ENCODE measurements at places on chromosomes 1 and 21.

- no peak for DNase-seq
These were observed 39.5 kb downstream of the PDC start for GRCh38 chr1:186421446-186421845.

DNA sequence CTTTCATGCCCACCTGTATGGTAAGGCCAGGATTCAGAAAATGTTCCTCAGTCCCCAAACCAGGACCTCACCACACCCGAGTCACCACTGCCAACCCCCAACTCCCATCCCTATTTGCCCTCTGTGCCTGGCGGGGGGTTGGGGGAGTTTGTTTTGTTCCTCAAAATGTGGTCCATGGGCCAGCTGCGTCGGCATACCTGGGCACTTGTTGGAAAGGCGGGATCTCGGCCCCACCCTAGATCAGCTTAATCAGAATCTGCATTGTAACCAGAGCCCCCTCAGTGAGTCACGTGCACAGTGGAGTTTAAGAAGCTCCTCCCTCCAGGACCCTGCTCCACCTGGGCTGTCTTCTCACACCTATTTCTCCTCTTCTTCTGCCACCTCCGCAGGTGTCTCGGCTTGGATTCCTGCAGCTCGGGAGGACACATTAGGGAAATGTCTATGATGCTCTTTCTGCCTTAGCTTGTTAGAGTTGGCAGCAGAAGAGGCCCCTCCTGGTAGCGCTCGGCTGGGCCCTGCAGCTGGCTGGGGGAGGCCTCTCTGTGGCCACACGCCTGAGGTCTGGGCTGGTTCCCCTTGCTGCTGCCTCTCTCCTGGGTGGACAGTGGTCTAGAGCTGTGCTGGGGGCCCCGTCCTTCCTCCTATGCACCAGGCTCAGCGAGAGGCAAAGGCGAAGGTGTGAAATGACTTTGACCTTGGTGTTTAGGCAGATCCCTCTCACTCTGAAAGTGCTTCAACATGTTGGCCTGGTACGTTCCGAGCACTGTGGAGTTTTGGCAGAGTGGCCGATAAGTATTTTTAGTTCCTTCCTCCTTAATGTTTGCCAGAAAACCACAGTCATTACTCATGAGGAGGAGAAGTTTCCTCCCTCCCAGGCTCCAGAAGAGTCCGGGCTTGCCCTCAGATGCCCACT is 41.8 kb upstream of the CAMTA1 start:
- no peak for DNase-seq

DNA sequence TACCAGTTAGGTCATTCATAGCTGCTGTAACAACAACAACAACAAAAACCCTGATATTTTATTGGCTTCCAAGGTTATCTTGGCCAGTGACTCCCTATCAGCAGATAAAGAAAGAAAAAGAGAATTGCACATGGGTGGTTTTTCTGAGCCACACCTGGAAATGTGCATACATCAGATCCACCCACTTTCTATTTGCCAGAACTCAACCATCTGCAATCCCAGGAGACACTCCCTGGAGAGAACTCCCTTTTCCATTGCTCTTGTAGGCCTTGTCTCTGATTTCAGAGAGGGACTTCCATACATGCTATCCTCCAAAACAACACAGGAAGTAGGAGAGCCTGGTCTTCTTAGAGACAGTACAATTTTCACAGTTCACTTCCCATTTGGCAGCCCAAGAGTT is 74.9 kb upstream of the ZC3H11B start:
- DNase-seq = no peak

GRCh38 chr1:32150847-32151246 is 28.6 kb upstream of the TXLNA start:
- no peak for DNase-seq

GRCh38 chr1:17440074-17440826 is 773 bp upstream of the RCC2 start:
- peak; percentile 41 for DNase-seq

DNA sequence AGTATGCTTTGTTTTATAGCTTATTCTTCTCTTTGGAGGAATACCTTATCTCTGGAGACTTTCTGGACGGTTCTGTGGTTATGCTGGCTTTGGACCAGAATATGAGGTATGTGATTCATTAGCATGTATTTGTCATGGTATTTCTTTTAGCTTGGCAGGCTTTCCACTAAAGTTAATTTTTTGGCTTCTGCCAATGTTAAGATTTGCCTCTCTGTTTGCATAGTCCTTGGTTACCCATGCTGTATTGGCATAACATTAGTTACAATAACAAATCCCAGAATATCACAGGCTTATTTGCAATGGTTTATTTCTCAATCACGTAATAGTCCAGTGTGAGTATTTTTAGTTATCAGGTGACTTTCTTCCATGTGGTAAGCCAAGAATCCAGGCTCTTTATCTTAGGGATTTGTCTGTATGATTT is 9.7 kb downstream of the ZMPSTE24 start:
- DNase-seq = no peak

GRCh38 chr1:204584699-204585372 is 68.6 kb downstream of the MDM4 start:
- DNase-seq = peak; percentile 43

DNA sequence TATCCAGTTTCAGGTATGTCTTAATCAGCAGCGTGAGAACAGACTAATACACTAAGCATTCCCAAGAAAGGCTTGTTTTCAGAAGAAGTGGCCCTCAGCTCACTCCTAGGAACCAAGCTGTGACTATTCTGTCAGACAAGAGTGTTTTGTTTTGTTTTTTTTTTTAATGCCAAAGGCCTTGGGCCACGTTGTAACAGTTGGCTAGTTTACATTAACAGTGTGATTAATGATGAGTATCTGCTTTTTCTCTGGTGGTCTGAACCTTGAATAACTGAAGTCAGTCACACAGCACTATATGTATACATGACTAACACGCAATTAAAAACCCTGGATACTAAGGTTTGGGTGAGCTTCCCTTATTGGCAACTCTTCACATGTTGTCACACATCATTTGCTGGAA is 21.9 kb downstream of the DPYD start:
- DNase-seq = no peak

DNA sequence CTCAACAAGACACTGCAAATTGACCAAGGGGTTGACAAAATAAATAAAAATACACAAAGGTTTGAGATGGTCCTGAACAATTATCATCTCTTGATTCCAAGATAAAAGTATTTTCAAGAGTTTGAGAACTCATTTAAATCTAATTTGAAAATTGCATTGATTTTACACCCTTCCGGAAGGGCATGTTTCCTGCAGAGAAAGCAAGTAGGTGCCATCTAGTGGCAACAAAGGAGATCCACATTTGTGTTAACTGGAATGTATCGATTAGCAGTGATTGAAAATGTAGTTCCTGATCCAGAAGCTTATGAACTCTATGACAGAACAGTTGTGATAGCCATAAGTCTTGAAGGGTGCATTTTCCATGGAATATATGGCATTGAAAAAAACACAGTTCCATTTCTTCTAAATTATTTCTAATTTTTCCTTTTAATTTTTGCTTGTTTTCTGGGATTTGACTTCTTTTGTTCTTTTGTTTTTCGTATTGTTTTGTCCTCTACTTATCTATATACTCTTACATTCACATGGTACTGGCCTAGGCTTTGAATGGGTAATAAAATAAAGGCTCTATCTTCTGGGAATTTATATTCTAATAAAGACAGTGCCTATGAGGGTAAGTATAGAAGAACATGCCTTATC is 143.7 kb downstream of the DNM3 start:
- DNase-seq = no peak

DNA sequence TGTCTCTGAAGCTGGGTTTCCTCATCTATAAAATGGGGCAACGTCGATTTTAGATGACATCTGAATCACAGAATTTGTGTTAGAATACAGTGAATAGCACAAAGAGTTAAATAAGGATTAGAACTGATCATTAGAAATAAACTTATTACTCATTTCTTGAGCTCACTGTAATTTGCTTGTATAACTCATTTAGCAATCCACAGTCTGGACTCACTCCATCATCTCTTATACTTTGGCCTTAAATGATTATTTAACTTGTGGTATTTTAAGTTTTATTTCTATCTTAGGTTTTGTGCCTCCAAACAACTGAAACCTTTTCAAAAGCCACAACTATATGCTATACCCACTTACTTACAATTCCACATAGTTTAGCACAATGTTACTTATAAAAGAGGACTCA is 128.0 kb downstream of the CDC42BPA start:
- DNase-seq = no peak

DNA sequence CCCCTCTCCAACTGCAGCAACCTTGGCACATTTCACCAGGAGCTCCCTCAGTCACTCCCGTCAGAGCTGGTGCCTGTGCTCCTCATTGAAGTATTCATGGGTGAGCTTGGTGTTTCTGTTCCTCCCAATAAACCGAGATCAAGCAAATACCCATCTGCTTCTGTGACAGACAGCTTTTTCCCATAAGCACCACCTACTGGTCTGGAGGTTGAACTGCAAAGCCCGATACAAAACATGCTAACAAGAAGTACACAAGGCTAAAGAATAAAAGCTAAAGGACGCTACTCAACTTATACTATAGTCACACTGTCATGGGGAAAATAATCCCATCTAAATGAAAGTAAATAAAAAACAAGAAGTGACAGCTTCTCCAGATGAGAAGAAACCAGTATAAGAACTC is 111.9 kb upstream of the C21orf91 start:
- DNase-seq = peak; percentile 15

DNA sequence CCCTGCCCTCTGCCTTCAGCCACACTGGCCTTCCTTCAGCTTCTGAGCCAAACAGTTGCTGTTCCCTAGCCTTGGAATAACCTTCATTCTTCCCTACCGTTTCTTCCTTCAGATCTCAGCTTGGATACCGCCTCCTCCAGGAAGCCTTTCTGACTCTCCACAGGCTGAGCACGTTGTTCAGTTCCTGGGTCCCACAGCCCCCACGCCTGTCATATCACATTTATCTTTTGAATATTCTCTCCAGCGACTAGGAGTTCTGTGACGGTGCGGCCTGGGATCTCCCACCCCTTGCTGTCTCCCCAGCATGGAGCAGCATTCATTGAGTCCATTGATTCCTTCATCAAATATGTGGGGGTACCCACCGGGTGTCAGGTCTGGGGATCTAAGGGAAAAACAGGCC is 39.2 kb downstream of the EPHA2 start:
- DNase-seq = no peak

DNA sequence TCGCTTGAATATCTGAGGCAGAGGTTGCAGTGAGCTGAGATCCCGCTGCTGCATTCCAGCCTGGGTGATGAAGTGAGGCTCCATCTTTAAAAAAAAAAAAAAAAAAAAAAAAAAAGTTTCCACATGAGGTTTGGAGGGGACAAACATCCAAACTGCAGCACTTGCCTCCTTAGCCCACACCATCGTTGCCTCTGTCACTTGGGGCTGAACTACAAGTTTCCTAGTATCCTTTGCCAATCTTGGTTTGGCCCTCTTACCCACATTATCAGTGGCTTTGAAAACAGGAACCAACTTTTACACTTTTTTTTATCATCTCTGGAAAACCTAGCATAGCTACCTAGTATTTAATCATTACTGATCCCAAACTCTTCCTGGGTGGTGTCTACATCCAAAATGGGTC is 59.2 kb downstream of the CLSTN1 start:
- DNase-seq = no peak

- DNase-seq = no peak
These were observed 15.4 kb upstream of the ZBTB21 start for GRCh38 chr21:42025376-42026081.

- peak; percentile 89 for DNase-seq
These were observed 215.5 kb upstream of the USP25 start for GRCh38 chr21:15514073-15514946.

DNA sequence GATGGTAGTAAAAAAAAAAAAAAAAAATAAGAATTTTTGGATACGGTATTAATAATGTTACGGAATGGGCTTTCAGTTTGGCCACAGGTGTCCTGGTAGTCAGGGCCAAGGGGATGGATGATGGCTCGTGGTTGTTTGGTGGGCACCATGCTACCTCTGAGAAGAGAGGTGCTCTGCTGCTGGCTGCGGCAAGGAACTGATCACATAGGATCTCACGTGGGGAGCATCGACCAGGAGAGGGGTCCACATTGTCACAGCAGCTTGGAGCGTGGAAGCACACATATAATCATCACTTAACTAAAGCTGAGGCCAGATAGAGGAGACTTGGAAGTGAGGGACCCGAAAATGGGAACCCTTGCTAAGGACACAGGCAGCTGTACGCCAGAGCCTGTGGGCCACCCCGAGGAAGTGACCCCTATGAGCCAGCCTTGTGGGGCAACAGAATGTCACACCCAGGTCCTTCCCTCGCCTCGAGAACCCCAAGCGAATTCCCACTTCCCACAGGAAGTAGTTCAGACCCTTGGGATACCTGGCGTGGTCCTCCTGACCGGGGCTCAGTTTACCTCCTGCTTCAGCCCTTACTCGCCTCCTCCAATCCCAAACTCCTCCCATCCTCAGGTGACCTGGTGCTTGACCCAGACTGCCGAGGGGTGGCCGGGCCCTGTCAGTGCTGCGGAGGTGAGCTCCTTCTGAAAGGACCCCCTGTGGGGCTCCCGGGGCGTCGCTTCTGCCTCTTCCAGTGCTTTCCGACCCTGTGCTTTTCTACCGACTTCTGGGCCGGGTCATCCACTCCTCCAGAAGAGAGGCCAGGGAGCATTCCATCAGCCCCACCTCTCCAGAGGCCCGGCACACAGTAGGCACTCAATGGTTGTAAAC is 222.0 kb downstream of the CAMTA1 start:
- DNase-seq = no peak

- DNase-seq = no peak
These were observed 17.1 kb upstream of the EPHA2 start for GRCh38 chr1:16172964-16173446.

GRCh38 chr21:44931137-44931500 is 8.7 kb upstream of the SLX9 start:
- DNase-seq = peak; percentile 88

GRCh38 chr1:211353562-211354212 is 27.1 kb downstream of the TRAF5 start:
- DNase-seq = no peak

GRCh38 chr1:169565335-169566271 is 20.7 kb downstream of the F5 start:
- DNase-seq = no peak

DNA sequence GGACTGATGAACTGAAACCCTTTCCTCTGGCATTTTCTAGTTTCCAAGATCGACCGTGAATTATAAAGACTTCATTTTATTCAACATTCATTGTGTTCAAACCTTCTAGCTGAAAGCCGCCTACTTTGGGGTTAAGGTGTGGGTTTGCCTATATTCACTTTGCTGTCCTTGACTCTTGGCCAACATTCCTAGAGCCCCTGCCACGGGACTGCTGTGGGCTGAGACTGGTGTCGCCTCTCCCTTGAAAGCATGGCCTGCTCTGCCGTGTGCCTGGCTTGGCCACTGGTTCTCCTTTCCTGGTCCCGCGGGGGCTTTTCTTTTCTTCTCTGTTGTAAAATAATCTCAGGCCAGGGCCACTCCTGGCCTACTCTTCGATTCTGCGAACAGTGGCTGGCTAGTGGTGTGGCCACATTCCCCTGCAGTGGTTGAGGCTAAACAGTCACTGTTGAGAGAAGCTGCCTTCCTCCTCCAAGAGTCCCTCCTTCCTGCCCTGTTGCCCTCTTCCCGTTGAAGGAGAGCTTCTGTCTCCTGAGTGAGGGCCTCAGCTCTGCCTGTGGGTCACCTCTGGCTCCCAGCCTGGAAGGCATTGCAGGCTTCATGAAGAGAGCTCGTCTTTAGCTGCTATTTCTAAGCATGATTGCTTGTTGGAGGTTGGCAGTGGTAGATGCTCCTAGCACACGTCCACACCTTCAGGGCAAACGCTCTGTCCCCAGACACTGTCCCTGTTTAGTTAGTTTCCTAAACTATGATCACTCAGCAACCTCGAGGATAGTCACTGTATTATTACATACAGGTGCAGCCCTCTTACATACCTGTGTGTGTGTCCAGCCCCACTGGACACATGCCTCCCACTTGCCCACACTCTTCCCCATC is 80.5 kb downstream of the GALNT2 start:
- DNase-seq = no peak

- no peak for DNase-seq
These were observed 242.2 kb downstream of the RGS7 start for GRCh38 chr1:241114699-241115233.
